ENCODE measurements at places on chromosomes 4 and X.

DNA sequence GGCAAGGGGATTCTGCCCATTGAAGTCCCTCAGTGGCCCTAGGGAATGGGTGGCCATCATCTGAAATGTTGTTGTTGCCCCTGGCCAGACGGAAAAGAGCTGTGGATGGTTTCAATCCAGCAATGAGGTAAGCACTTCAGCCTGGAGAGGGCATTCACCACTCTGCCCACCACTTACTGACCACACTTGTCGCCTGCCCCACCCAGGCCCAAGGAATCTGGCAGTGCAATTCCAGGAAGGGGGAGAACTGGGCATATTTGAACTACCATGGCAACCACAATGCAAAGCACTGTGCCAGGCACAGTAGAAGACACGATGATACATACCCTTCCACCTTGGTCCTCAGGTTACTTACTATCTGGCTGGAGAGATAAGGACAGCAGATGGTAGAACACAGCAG is 161.6 kb downstream of the PDGFRA start:
- DNase-seq = no peak

DNA sequence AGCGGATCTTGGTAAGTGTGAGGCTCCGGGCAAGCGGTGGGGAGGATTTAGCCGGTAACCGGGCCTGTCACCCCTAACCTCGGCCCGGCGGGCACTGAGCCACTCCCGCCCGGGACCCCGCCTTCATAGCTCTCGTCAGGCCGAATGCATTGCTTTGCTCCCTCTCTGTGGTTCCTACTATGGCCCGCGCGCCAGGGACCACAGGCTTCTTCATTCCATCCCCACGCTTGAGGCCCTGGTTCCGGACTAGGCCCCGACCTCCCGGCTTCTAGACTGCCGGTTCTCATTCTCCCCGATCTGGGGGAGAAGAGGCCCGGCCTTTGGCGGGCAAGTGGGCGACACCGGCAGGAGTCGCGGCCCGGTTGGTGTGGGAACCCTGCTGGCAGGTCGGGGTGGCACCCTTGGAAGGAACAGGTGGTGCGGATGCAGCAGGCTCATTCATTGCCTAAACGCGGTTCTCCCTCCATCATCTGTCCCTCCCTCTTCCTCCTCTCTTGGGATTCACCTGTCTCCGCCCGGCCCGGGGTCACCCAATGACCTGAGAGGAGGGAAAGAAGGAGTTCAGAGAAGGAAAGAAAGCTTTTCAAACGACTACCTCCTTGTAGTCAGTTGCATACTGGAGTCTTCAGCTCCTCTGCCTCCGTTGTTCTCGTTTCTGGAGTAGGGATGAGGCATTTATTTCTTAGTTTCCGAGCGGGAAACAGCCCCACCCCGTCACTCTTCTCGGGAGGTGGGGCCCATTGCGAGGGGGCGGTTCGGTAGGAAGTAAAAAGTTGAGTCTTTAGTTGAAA is at the start of gene NDUFC1:
TSS of gene NDUFC1 (minus strand) at position 657 of the 791 bp plus-strand sequence. CDS start 6,679 bp downstream, outside the sequence.
- DNase-seq = peak; percentile 31

DNA sequence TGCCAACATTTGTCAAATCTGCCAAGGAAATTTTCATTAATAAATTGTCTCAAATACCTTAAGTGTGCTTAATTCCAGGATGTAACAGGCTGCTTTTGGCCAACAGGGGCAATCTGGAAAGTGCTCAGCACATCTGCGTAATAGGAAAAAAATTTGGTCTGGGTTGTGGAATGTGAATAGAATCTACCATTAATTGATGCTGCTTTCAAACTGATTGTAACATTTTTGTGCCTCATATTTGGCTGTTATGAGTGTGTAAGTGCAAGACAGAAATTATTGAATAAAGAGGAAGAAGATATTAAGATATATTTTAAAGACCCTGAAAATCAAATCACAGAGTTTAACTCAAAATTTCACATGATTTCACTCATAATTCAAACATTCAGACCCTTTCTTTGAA is 41.1 kb downstream of the REELD1 start:
- no peak for DNase-seq

GRCh38 chrX:35858361-35858760 is 60.2 kb downstream of the MAGEB16 start:
- DNase-seq = no peak

DNA sequence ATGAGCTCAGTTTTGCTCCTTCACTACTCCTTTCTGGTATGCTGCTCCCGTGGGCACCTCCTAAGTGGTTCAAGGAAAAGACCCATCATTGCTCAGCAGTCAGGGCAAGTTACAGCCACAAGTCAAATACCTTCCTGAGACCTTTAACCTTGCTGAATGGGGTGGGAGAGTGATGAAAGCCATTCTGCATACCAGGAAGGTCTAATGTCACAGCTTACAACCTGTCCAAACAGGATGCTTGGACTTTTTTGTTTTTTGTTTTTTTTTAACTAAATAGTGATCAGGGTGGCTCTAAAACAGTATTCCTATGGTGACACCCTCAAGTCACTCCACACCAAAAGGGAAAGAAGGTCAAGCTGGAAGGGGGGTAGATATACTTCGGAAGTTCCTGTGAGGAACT is 93.1 kb downstream of the GPC3 start:
- no peak for DNase-seq

DNA sequence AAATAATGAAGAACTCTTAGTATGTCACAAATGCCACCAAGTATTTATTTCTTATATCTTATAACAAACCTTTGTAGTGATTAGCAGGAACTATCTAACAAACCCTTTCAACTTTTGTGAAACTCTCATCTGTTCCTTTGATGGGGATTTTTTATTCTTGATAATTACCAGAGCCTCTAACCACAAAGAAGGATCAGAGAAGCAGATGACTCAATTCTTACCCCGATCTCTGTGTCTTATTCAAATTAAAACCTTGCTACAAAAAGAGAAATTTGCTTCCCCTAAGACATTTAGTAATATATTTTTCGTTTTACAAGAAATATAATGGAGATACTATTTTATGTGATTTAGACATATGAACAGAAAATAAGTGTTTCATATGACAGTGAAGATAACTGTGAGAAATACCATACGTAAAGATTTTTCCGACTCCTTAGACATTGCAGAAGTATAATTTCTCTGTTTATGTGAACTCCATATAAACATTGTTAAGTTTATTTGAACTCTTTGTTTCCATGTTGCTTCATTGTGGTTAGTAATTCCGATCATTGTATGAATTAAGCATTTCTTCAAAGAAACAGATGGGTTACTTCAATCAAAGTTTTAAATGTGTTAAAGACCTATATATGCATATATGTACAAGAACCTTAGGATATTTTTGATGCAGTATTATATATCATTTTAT is 205.4 kb downstream of the CFAP299 start:
- DNase-seq = no peak

- DNase-seq = no peak
Measured at GRCh38 chr4:169975131-169975837, 50.9 kb downstream of the MFAP3L start.

- DNase-seq = no peak
Measured at GRCh38 chr4:124583797-124584196, 128.7 kb downstream of the ANKRD50 start.

GRCh38 chrX:15143825-15144121 is 126.1 kb downstream of the ASB9 start:
- no peak for DNase-seq

- DNase-seq = no peak
Measured at GRCh38 chr4:138452826-138453225, 210.7 kb upstream of the SLC7A11 start.

DNA sequence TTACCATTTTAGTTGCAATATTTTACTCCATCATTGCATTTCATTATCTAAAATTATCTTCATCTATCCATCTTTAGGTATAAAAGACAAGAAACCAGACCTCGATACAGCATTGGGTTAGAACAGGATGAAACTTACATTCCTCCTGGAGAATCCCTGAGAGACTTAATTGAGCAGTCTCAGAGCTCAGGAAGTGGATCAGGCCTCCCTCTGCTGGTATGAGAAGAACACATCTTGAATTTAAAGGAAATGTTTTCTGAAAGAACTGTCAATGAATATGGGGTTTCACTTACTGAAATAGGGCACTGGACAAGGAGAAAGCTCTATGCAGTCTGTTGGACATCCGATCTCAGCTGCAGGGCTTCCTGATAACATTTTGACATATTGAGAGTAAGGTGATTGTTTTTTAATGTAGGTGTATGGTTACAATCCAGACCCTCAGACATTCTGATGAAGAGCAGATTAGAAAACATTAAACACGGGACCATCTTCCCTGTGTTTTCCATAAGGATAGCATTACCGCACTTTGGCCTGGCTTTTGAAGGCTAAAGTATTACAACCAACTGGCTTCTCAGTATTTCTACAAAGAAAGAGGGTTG is 367.2 kb downstream of the BMPR1B start:
- no peak for DNase-seq

- DNase-seq = no peak
Measured at GRCh38 chr4:138537731-138538490, 295.8 kb upstream of the SLC7A11 start.

GRCh38 chr4:88860586-88860985 is 163.0 kb upstream of the NAP1L5 start:
- no peak for DNase-seq

DNA sequence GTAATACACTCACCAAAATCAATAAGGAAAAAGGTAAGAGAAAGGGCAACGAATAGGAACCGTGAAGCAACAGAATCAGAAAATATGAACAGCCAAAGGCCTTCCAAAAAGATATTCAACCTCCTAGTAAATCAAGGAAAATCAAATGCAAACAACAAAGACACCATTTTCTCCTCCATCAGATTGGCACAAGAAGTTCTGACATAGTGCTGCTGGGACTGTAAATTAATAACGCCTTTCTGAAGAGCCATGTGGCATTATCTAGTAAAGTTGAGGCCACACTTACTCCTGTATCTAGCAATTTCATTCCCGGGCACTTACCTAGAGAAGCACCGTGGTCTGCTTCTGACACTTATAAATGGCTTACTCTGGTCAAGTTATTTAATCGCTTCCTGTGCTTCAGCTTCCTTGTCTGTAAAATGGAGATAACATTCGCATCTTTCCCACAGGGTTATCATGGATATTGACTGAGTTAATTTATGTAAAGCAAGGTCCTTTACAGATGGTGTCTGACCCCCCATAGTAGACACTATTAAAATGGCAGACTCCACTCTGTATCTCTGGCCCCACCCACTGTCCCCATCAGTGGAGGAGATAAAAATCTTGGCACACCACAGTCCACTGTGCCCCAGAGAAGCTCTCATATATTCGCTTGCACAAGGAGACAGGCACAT is 20.5 kb upstream of the ENPP6 start:
- no peak for DNase-seq

GRCh38 chr4:37650481-37650880 is 35.7 kb downstream of the RELL1 start:
- DNase-seq = no peak

- DNase-seq = no peak
Measured at GRCh38 chr4:48939785-48940184, 33.2 kb upstream of the OCIAD2 start.

DNA sequence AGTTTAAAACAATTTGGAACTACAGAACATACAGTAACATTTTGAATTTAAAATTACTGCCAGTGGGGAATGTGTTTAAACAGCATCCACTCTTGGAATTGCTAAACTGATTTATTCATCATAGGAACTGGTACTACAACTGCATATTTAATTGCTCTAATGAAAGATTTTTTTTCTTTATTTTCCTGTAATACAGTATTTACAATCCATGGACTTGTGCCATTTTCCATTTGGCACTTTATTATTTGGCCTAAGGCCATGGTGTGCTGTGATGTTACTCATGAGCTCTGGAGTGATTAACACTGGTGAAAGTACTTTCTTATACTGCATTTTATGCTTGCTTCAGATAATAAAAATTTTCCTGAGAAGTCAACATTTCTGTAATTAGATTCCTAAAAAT is 69.7 kb upstream of the NUDT6 start:
- DNase-seq = no peak

DNA sequence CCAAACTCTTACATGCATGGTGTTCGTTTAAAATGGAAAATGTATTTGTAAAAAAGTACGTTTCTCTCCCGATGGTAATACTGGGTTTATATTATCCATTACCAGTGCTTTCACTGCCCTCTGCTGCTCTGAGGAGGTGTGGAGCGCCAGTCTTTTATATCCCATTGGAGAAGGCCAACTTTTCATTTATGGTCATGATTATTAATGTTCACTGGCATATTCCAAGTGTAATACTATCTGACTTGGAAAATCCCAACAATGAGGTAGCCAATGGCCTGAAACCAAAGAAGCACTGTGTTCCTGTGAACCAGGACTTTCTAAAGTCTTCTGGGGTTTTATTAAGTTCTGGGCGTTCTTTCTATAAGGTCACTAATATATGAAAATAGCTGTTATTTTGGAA is 80.7 kb downstream of the SYNPO2 start:
- no peak for DNase-seq

DNA sequence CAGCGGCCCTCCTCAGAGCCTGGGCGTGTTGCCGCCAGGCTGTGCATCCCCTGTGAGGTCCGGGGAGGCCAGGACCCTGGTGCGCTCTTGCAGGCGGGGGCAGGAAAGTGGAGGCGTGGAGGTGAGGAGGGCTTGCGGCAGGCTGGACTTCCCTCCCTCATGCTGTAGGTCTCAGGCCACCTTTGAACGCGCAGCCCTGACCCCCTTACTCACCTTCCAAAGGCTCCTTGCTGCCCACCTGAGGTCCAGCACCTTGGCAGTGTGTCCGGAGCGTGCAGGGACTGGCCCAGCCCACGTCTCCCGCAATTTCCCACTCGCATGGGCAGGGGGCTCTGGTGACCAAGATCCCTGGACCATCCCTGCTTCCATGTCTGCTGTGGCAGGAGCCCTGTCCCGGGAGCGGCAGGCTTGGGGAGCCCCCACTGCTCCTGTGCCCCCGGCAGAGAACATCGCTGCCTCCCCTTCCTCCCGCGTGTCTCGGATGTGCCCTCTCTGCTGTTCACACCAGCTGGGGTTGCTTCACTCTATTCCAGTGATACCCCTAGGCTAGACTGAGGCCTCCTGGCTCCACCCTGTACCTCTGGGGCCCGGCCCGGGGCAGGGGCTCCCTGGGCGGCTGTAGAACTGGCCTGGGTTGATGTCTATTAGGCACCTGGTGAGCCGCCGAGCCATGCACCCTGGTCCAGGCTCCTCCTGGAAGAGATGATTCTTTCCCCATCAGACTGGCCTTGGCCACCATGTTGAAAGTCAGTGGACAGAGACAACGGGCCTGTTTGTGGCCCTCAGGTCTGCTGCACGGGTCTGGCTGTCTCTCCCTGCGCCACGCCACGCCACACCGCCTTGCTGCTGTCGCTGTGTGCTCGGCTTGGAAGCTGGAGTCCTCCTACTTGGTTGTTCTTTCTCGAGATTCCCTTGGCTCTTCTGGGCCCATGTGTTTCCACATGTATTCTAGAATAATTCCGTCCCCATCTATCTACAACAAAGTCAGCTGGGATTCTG is 95.4 kb upstream of the ADRA2C start:
- DNase-seq = no peak

GRCh38 chrX:12010436-12010835 is 127.8 kb upstream of the FRMPD4 start:
- no peak for DNase-seq
